Stimulated activated CD4-positive, alpha-beta T cell treated with anti-CD3 and anti-CD28 coated beads, TNF-alpha, amount 100 ng/mL, for 24 hours (primary cell): ENCODE measurements at places on chromosomes 5 and 9.
A peak's percentile ranks its signal among the peaks of the same experiment; 100 is the strongest.

- DNase-seq = no peak
Measured at GRCh38 chr9:127555840-127556820, 55.9 kb upstream of the STXBP1 start.

DNA sequence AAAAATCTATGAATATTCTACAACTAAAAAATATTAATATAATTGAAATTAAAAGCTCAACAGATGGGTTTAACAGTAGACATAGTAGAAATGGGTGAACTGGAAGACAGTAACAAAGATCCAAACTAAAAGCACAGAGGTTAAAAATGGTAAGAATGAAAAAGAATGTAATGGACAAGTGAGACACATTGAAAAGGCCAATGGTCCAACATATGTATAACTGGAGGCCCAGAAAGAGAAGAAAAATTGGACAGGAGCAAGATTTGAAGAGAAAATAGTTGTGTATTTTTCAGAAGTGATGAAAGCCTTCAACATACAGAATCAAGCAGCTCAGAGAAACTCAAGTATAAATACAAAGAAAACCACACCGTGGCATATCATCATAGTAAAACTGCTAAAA is 58.6 kb downstream of the PCDHGC5 start:
- DNase-seq = no peak

DNA sequence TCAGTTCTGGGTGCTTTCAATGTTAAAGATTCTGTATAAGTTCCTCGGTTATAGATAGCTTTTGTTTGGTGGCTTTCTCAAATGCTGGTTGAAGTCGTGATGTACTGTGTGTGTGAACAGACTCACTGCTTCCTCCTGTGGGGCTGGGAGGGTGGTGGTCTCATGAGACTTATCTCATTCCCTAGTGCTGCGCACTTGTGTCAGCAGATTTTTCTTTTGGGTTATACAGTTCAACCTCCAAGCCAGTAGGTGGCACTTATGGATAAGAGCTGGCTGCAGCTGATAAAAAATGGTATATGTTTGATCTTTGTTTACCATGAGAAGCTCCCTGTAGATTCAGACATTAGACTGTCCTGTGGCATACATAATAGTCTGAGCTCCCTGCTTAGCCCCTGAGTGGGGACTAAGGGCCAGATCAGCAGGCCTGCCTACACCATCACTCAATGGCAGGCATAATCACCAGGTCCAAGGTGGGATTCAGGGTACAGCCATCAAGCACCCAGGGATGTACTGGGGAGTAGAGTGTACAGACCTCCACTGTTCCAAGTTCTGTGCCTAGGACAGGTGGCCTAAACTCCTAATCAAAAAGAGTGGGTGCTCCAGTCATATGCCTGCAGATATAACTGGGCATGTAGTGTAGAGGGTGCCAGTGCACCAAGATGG is 174.2 kb downstream of the OXCT1 start:
- DNase-seq = no peak

DNA sequence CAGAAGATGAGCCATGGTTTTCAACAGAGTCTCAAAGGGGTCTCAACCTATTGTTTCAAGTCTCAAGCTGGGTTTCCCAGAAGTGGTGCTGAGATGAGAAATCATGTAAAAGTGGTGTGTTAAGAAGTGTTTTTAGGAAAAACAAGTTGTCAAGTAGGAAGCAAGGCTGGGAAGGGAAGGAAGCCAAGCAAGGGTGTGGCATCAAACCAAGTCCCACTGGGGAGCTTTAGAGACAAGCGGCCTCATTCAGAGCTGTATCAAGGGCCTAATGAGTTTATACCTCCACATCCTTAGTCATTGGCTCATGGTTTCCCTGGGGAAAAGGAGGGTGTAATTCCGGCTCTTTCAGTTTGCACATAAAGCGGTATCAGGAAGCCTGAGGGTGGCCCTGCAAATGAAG is 26.4 kb upstream of the GABRB2 start:
- no peak for DNase-seq

DNA sequence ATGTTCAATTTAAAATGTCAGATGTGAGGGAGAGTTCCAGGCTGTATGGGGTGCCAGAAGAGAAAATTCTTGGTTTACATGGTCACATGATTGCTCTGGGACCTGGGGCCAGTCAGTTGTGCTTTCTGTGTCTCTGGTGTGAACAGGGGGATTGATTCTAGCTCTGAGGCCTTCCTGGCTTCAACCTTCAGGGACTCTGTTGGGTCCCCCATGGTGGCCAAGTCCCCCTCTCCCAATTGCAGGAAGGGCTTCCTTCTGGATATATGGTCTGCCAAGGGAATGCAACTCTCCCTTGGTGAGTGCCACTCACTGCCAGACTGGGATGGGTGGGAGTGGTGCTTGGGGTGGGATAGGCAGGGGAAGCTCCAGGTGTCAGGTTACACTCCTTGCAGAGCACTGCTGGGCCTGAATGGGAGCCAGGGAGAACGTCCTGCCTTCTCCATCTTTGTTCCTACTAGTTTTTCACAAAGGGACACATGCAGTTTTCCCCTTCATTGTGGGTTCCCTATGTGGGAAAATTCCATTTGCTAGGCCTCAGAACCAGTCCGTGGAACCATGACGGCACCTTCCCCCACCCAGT is 153.2 kb downstream of the MELK start:
- DNase-seq = no peak

DNA sequence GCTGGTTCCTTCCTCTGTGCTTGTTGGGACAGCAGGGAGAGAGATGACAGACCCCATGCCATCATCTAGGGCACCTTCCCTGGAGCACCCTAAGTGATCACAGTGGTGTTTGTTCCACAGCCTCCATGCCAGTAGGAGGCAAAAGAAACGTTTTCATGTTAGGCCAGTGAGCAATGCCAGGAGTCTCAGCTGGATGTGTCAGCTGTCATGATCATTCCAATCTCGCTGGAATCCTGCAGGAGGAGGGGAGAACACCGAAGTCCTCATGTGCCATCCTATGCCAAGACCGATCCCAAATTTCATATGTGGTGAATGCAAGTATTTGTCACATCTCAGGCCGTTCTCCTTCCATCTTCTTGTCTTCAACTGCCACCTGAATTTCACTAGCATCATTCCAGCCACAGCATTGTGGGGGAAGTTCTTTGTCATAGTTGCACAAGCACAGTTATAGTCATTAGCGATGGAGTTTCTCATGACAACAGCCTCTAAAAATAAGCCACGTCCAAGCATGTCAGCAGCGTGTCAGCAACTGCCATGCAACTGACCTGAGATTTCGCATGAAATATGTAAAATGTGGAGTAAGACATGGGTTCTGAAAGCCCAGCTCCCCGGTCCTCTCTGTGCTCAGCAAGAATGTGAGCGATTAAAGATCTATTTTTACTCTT is 97.2 kb upstream of the DNAH5 start:
- DNase-seq = no peak

- no peak for DNase-seq
Measured at GRCh38 chr5:23840083-23840482, 332.7 kb downstream of the PRDM9 start.

DNA sequence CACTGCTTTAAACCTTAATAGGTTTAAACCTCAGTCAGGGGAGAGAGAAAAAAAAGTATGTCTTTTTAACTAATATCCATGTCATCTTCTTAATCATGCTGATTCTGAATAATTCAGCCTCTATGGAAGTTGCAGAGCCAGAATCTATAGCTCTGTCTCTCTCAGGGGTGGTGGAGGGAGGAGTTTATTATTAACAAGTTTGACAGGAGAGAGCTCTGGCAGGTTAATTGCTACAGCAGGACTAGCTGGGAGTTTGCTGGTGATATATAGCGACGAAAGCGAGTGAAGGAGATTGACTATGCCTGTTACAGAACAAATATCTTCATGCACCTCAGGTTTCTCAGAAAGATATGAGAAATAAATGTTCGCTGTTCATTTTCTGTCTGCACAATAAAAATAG is 586.4 kb downstream of the TLE4 start:
- DNase-seq = no peak

GRCh38 chr5:452978-453710 is 10.2 kb downstream of the EXOC3 start:
- no peak for DNase-seq

DNA sequence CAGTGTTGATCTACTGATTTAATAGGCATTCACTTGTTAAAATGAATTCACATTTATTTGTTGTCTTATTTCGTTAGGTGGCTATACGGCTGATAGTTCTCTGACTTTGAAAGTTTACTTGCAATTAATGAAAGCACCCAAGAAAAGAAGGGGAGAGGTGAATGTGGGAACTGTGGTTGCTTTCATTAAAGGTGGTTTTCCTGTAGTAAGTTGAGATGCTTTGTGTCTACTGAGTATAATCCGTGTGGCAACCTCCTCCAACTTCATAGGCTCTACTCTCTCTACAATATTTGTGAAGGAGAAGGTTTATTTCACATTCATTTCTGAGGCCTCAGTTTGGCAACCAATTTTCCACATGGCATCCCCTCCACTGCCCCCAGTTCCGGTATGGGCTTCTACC is 12.8 kb upstream of the MACIR start:
- no peak for DNase-seq

DNA sequence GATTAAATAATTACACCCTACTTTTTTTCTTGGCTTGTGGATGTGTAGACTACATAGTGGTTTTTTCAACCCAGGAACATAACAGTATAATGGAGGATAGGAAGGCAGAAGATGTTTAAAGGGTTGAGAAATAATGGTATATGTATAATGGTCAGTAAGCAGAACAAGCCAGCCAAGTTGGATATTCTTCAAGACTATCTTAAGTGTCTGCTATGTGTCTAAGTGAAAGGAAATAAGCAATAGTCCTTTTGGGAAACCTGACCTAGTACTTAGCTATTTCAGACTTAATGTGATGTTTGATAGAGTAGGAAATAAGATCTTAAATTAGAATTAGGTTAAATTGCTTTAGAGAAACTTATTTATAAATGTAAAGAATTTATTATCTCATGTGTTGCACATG is 85.7 kb downstream of the PTPDC1 start:
- DNase-seq = no peak

DNA sequence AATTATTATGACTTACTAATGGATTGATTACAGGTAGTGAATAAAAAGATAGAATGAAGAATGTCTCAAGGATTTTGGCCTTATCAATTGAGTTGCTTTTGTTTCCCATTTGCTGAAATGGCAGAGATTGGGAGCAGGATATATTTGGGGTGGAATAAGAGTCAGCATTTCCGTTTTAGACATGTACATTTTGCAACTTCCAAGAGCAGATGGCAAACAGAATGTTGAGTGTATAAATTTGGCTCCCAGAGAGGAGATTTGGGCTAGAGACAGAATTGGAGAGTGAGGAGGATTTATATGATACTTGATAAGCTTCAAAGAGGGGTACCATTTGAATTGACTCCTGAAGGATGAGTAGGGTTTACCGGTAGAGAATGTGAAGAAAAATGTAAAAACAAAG is 437.9 kb upstream of the PAPPA start:
- DNase-seq = no peak

DNA sequence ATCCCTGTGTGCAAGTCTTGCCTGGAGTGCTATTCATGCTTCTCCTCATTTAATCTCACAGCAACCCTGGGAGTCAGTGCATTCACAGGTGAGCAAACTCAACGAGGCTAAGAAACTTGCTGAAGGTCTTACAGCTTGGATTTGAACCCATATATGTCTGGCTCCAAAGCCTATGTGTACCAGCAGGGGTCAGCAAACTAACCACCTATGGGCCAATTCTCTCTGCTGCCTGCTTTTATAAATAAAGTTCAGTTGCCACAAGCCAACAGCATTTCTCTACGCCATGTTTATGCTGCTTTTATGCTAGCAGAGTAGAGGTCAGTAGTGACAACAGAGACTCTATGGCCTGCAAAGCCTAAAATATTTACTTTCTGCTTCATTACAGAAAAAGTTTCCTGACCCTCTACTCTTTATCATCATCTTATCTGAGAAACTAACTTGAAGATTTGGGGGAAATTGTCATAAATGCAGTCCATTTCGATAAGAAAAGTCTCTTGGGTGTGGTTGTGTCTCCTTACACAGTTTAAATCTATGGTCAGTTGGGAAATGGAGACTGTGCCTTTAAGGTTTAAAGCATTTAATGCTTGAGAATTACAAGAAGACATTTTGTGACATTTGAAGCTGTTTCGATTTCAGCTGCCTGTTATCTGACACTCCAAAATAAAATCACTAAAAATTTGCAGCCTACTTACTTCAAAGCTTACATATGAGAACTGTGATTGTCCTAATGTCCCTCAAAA is 137.7 kb downstream of the PRELID2 start:
- no peak for DNase-seq

DNA sequence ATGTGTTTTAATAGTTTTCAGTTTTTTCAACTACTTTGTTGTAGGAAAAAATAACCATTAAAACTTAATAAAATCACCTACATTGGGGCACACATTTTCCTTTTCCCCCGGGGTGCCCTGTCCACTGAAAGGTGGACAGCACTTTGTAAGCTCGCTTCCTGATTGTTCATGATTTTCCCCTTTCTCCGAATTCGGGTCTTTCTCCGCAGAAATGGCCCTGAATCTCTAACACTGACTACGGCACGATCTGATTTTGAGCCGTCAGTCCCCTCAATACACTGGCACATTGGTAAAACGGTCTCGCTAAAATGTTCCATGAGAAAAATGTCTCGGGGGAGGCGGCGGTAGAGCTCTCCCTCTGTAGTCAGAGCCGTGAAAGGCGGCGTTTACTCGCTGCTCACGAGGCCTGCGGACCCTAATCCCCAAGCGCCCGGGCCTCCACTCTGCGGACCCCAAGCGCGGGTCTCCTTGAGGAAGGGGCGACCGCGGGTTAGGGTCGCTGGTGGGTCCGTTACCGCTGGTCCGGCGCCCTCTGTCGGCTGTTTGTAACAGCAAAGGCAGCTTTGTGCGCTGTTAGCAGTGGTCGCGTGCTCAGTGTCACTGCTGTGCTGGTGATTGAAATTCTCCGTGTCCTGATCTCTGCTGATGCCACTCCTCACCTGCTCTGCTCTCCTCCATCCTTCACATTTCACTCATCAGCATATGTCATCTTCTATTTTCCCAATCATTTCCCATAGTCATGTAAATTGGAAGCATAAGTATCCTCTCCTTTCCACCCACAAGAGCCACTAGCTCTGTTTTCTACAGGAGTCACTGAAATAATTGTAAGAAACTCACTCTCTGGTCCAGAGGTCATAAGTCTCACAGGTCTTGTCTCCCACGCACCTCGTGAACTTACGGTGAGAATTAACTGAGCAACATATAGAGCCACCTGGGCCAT is 10.8 kb upstream of the IFNA2 start:
- DNase-seq = peak; percentile 13

DNA sequence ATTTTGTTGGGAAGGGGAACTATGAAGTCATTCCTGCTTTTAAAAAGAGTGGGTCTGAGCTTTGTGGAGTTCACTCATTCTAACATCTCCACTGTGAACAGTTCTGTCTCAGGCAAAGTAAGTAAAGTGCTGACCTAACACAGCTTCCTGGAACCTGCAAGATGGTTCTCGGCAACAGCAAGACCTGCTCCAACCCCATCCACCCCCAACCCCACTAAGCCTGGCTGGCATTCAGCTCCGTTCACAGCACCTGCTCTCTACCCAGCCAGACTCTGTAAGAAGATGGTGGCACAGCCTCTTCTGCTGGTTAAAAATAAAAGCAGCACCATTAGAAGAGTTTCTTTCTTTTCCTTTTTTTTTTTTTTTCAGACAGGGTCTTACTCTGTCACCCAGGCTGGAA is 42.0 kb downstream of the EPB41L4B start:
- DNase-seq = no peak
